Stomach (tissue), 19 donors: ENCODE measurements at places on chromosomes 2 and 18. TPM values are rescaled to one million over a fixed set of nuclear protein-coding genes. Genes with fewer than 3 reads are reported as not detected.

- peak; percentile 87 for DNase-seq
Measured at GRCh38 chr2:218230882-218231281, 13.9 kb downstream of the ARPC2 start.

GRCh38 chr2:63891488-63892030 is 49.9 kb downstream of the UGP2 start:
- DNase-seq: no peak

DNA sequence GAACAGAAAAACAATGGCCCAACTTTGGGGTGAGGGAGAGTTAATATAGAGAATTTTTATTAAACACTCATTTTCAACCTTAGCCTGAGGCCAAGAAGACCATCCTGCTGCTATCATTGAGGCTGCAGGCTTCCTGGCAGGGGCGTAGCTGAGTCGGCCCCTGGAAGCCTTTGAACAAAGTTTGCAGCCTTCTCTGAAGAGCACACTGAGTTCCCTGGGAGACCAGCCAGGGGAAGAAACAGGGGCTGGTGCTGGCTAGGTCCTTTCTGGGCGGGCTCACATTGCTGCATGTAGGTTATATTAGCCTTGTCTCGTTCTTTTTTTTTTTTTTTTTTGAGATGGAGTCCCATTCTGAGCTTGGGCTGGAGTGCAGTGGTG is 126.8 kb upstream of the HS6ST1 start:
- DNase-seq: no peak

DNA sequence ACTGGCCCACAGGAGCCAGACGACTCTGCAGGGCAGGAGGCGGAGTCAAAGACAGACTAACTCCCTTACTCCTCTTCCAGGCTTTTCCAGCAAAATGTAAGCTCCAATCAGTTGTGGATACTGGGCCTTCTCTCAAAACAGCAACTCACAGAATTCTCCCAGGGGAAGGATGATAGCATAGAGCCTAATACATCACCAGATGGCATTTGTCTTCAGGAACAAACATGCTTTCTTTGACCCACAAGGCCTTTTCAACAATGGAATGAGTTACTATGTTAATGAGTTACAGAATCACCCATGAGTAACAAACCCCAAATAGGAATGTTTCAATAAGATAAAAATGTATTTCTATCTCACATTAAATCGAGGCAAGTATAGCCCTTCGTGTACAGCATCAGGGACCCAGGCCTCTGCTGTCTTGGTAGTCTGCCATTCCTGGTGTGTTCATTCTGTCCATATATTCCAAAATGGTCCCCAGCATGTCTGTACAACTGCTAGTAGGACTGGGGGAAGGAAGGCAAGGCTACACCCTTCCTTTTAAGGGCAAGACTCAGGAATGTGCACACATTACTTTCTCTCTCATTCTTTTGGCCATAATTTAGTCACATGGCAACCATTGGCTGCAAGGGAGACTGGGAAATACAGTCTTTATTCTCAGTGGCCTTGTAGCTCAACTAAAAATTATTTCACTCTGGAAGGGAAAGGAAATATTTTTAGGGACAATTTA is 76.4 kb downstream of the BOD1L2 start:
- DNase-seq: no peak

GRCh38 chr2:125886153-125886552 is 769.8 kb upstream of the GYPC start:
- DNase-seq: no peak

DNA sequence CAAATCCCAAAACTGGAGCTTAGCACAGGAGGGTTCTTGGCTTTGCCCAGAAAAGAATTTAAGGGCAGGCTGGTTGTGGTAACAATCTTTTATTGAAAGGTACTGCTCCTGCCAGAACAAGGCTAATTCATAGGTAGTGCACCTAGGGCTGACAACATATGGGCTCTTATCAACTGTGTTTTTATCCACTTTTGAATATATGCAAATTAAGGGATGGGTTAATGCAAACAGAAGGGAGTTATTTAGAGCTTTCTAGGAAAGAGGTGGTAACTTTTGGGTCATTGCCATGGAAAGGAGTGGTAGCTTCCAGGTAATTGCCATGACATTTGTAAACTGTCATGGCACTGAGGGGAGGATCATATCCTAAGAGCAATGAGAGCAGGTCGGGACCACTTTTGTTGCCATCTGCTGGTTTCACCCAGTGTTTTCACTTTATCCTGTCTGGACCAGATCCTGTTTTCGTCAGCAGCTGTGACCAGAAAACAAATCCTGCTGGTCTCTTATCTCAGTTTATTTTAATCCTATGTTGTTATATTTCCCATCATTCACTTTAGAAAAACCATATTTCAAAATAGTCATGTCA is 981 bp downstream of the C2orf66 start:
- DNase-seq: no peak

DNA sequence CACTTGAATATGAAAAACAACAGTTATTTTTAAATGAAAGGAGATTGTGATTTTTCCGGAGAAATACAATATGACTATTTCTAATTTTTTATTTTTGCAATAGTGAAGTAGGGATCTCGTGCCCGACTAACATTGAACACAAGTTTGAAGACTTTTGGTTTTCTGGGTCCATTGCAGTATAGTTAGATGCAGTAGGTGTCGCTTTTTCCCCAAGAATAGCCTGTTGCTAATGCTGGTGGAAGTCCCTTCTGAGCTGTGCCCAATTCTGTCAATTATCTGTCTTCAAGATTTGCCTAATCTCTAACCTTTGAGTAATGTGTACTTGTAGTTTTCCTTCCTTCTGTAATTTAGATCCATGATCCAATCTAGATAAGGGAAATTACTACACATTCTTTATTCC is 36.5 kb downstream of the SEMA4F start:
- peak; percentile 77 for DNase-seq

- peak; percentile 45 for DNase-seq
Measured at GRCh38 chr2:113068706-113069485, 1.1 kb downstream of the IL1F10 start.

- peak; percentile 37 for DNase-seq
Measured at GRCh38 chr2:241309684-241310117, 5.8 kb downstream of the HDLBP start.

DNA sequence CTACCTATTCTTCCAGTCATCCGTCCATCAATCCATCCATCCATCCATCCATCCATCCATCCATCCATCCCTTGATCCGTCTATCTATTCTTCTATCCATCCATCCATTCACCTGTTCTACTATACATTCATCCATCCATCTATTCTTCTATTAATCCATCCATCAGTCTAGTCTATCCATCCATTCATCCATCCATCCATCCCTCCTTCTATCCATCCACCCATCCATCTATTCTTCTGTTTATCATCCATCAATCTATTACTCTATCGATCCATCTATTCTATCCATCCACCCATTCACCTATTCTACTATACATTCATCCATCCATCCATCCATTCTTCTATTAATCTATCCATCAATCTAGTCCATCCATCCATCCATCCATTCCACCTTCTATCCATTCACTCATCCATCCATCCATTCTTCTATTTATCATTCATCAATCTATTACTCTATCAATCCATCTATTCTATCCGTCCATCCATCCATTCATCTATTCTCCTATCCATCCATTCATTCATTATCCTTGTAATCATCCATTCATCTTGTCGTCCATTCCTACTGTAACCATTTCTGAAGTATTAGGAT is 110.4 kb upstream of the ZNF516 start:
- DNase-seq: no peak

GRCh38 chr2:148021886-148022285 is 995 bp downstream of the MBD5 start:
- no peak for DNase-seq

DNA sequence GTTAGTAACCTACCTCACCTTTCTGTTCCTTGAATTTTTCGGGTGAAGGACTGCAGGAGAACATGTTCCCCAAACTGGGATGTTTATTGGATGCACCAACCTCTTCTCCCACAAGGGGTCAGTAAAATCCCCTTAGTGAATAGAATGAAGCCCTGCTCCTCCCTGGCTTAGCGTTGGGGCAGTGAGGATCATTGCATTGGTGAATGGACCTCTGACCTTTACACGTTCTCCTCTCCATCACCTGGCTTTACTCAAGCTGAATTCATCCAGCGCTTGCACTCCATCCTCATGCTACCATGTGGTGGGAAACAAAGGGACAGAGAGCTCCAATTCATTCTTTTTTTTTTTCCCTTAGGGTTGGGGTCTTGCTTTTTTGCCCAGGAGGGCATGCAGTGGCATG is 157.2 kb downstream of the MIB1 start:
- peak; percentile 58 for DNase-seq

DNA sequence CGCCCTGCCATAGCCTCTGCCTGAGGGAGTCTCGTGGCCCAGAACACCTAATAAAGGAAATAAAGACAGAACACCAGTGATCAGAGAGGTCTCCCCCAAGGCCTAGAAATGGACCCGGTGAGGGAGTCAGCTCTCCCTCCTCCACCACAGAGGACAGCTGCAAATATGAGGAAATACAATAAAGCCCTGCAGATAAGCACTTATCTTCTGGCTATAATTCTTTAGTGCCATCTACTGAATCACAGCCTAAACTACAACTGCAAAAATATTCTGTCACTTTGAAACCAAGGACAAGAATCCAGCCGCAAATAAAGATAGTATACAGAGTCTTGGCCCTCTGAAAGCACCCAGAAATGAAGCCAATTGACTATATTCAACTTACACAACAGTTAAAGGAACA is 42.4 kb upstream of the TACR1 start:
- no peak for DNase-seq

Gene COMMD1
- 45.1 TPM for polyA plus RNA-seq

Gene CNTNAP5
- not detected for polyA plus RNA-seq

Gene GPR55
- polyA plus RNA-seq: not detected

Gene PJVK
- 1.4 TPM for polyA plus RNA-seq
